ENCODE measurements at places on chromosomes 11 and 22.

GRCh38 chr11:86743223-86744118, 56.9 kb upstream of the PRSS23 start:
- no peak for DNase-seq

- no peak for DNase-seq
Observed at GRCh38 chr11:10653946-10654810, 39.4 kb downstream of the IRAG1 start.

- no peak for DNase-seq
Observed at GRCh38 chr22:49962012-49962750, 1.6 kb downstream of the PIM3 start.

- no peak for DNase-seq
Observed at GRCh38 chr22:37331034-37331428, 48.7 kb downstream of the CYTH4 start.

- DNase-seq, result no peak
Observed at GRCh38 chr11:6862961-6863360, at the start of gene OR10A2. Gene OR10A2 (plus strand): TSS chr11:6863057. CDS start chr11:6869755, 6,698 bp downstream.

- no peak for DNase-seq
Observed at GRCh38 chr22:25833091-25833490, 91.1 kb downstream of the MYO18B start.

DNA sequence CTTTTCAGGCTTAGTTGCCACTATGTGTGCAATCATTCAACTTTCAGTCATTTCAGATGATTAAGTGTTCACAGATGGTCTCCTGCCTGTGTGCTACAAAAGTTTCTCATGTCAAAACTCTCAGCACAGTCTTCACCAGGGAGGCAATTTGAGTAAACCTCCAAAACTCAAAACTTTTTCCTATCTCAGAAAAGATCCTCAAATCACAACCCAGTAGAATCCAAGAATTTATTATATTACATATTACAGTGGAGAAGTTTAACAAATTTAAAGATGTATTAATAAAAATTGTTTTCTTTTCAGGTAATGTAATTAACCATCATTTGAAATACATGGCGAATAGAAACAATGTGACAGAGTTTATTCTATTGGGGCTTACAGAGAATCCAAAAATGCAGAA, at the start of gene OR4C13:
TSS of gene OR4C13 (plus strand) at position 301 of the 400 bp plus-strand sequence. CDS start at position 333, 32 bp downstream.
- no peak for DNase-seq

DNA sequence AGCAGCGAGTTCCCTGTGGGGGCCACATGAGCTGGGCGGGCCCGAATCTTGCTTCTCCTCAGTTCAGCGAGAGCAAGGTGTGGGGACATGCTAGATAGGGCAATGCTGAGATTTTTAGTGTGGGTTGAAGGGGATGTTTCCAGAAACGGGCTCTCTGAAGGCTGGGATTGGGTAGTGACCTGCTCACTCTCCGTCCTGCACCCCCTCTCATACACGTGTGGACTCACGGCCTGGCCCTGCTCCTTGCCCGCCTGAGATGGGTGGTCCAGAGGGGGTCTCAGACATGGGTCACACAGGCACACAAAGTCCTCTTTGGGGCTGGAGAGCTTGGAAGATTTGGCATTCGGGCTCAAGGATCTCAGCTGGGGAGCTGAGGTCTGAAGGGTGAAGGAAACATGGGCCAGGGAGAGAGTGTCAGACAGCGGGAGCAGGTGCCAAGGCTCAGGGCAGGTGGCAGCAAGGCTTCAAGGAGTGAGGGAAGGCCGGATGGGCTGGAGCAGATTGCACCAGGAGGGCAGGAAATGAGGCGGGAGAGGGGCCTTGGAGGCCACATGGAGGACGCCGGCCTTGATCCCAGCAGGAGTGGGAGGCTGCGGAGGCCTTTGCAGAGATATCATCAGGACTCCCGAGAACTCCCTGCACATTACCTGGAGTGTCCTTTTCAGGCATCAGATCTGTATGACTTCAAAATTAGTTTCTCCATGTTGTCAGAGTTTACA, 74.1 kb downstream of the PARVB start:
- DNase-seq, result no peak

- no peak for DNase-seq
Observed at GRCh38 chr22:39926753-39927152, 25.9 kb downstream of the GRAP2 start.
